ENCODE measurements at places on chromosomes 1 and 21.

GRCh38 chr21:46156678-46157077, 1.3 kb upstream of the FTCD start:
- DNase-seq, result no peak

DNA sequence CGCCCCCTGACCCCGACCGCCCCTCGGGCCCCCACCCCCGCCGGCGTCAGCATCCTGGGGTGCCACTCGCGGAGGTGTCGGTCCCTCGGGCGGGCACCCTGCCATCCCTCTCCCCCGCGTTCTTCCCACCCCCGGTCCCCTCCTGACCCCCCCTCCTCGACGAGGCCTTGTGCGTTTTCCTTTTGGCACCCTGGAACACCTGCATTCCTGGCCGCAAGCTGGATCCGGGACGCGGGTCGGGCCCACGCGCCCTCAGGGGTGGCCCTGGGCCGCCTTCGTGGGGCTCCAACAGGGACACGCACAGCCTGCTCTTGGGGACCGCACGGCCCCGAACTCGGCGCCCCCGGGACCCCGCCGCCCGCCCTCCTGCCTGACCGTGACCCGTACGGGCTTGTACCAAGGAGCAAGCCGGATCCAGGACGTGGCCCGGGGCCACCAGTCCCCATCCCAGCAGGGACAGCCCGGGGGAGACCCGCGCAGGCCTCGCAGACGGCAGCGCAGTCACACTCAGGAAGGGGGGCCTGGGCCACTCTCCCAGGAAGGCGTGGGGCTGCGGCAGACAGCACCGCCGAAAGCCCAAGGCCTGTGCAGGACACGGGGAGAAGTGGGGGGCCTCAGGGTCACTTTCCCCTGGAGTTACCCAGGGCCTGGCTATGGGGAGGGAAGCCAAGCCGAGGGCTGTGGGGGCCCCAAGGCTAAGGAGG, 579 bp upstream of the SLC19A1 start:
- no peak for DNase-seq

DNA sequence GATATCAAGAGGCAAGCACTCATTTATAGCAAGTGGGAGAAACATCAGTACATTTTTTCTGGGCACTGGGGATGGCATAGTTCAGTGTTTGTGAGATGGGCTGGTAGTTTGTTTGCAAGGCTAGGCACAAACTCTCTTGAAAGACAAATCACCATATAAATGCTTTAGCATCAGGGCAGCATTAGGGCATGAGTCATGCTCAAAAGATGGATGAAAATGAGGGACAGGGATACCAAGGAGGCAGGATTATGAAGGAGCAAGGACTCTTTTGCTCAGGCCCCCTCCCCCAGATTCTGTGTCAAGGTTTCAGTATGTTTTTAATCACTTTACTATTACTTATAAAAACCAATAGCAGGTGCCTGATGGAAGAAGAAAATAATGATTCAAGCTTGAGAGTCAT, 43.9 kb upstream of the CAMK1G start:
- DNase-seq, result no peak

- DNase-seq, result peak; percentile 23
Observed at GRCh38 chr1:112905395-112906149, 50.4 kb downstream of the SLC16A1 start.

GRCh38 chr1:178310685-178311105, 186.1 kb downstream of the CLEC20A start:
- DNase-seq, result no peak

GRCh38 chr1:241331328-241332036, 25.5 kb downstream of the RGS7 start:
- no peak for DNase-seq

GRCh38 chr21:44046734-44047133, 34.6 kb downstream of the TRAPPC10 start:
- DNase-seq, result no peak

GRCh38 chr1:5272325-5272724, 617.9 kb downstream of the AJAP1 start:
- no peak for DNase-seq

- no peak for DNase-seq
Observed at GRCh38 chr1:66747501-66747900, 4.8 kb upstream of the DYNLT5 start.

DNA sequence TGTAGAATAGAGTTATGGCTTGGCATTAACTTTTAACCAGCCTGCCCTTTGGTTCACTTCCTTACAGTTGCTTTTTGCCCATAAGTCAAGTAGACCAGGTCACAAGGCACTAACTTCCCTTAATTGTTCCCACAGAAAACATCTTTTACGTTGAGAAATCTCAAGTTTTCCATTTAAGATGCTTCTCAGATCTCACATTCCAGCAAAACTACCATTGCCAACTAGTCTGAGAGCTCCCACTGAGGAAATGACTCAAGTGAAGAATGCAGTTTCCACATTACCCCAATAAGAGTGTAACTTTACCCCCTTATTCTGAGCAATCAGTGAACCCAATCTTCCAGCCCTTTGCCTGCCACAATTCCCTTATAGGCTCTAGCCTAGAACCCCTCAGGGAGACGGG, 502.2 kb upstream of the OLFM3 start:
- DNase-seq, result no peak

DNA sequence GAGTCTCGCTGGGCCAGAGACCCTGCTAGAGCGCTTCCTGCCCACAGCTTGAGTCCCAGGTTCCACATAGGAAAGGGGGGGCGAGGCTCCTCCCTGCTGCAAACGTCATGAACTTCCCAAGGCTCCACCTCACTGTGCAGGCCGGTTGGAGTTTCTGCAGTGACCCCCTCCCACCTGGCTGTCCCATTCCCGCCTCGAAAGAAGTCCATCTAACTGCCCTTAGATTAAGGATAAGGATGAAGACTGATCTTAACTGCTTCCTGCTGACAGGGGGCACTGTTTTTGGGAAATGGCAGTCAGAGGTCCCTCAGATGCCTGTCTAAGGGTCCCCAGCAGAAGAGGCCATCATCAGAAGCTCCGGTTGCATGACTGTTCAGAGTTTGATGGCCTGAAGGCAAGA, 62.7 kb downstream of the STUM start:
- no peak for DNase-seq

- DNase-seq, result no peak
Observed at GRCh38 chr1:190474650-190475211, 2.9 kb downstream of the BRINP3 start.

GRCh38 chr1:109357616-109358015, 40.1 kb downstream of the SORT1 start:
- DNase-seq, result no peak

GRCh38 chr1:155209312-155209721, 822 bp downstream of the MTX1 start:
- DNase-seq, result no peak

DNA sequence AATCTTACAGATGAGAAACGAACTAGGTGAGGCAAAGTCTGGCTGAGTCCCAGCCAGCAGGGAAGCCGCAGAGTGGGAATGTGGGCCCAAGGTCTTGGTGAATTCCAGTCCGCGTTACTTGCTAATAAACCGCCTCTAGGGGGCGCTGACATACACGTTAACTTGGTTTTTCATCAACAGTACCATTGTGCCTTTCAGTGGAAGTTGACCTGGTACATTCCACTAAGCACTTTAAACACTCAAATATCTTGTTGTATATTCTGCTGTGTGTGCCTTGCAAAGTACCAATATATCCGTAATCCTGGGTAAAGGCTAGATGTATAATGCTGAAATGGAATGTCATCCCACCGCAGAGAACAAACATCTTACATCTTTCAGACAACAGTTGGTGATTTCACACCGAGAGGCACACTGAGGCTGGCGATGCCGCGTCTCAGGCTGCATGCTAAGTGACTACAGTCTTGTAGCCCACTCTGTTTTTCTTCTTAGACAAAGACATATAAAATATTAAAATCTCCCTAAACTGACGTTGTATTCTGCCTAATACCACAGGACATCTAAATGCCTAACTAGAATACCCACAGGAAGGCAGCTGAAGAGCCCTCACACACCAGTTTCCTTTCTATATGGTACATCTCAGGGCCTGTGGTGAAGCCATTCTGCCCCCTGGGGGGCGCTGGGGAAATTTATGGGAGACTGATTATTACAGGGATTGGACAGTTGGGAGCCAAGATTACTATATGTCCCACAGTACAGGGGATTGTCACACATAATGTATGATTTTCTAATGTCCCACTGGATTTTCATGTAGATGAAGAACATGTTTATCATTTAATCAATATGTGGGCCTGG, 49.2 kb upstream of the C1orf198 start:
- DNase-seq, result no peak

- no peak for DNase-seq
Observed at GRCh38 chr1:119012383-119012782, 24.2 kb upstream of the TBX15 start.

GRCh38 chr21:42854246-42855010, 24.9 kb downstream of the WDR4 start:
- DNase-seq, result no peak

DNA sequence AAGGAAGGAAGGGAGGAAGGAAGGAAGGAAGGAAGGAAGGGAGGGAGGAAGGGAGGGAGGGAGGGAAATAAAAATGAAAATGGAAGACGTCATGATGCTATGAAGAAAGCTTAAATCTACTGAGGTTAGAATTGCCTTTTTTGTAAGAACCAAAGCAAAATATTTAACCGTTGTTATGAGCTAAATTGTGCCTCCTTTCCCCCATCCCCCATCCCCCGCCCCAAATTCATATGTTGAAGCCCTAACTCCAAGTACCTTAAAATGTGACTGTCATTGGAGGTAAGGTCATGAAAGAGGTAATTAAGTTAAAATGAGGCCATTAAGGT, 80.1 kb upstream of the CXADR start:
- no peak for DNase-seq

DNA sequence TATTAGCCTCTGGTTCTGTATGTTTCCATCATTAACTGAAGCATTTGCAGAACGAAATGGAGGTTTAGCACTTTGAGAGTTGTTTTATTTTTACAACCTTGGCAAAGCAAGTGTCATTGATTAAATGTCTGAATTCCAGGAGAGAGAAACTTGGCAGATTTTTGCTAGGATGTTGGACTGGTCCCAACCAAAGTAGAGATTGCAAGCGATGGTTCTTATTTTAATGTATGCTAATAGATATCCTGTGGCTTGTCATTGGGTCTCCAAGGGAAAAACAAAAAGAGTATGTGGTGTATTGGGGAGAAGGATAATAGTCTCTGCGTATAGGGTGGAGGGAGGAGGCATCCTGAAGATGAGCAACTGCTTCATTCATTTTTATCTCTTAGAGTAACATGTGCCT, 457.2 kb upstream of the RUNX1 start:
- no peak for DNase-seq

GRCh38 chr1:218829097-218829496, 344.6 kb upstream of the LYPLAL1 start:
- no peak for DNase-seq

DNA sequence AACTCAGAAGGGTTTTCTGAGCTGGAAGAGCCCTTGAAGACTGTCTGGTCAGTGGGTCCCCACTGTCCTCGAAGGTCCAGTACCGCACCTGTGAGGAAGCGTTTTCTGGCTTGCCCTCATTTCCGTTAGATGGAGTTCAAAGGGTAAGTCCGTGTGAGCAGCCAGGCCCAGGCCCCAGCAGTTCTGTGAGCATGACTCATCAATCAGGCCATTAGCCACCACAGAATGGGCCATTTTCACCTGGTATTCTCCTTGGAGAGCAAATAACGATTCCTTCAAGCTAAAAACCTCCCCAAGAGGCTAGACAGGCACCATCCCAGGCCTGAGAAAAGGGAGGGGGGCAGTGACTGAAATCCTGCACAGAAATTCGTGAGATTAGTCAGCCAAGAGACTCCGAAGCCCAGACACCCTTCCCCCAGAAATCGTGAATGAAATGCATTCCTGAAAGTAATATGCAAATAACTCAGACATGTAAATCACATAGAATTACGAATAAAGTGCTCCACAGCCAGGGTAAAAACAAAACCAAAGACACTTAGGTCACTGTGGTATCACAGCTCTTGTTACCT, 66.0 kb downstream of the BCAR3 start:
- no peak for DNase-seq

GRCh38 chr1:156886583-156887281, 6.8 kb upstream of the PEAR1 start:
- no peak for DNase-seq

GRCh38 chr1:91404151-91405012, at the start of gene HFM1:
Gene HFM1, minus strand, starts transcription at chr1:91404837. Its CDS starts 3,755 bp downstream, at chr1:91401082.
- peak; percentile 31 for DNase-seq

GRCh38 chr1:235714205-235714897, 64.8 kb upstream of the GNG4 start:
- no peak for DNase-seq

DNA sequence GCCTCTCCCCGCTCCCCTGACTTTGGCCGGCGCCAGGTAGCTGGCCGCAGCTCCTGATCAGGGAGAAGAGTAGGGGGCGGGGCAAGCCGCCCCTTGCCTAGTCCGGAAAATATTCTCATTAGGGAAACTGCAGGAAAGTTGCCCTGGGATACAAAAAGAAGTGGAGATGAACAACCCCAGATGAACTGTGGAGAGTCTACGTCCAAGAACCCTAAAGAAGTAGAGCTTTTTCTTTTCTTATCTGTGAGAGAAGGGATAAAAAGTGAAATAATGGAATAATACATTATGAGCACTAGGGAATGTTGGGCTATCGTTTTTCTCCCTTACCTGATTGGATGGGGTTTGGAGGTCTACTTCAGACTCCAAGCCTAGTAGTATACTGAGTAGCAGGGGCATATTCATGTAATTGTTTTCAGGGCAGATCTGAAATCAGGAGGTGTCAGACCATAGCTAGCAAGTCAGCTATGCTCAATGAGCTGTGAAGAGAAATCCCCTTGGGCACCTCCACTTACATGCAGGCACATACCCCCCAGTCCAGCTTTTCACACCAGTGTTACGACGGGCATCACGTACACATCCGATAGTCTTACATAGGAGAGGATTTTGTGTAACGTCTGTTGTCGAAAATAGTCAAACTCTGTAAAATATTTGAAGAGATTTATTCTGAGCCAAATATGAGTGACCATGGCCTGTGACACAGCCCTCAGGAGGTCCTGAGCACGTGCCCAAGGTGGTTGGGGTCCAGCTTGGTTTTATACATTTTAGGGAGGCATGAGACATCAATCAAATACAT, 1.7 kb upstream of the DUSP10 start:
- DNase-seq, result no peak

GRCh38 chr1:46617108-46617800, 643 bp upstream of the MOB3C start:
- no peak for DNase-seq

GRCh38 chr1:25519624-25520023, 23.8 kb upstream of the LDLRAP1 start:
- no peak for DNase-seq

- DNase-seq, result no peak
Observed at GRCh38 chr1:17662786-17663185, 92.3 kb upstream of the ACTL8 start.

GRCh38 chr1:184664661-184665060, 90.0 kb downstream of the EDEM3 start:
- no peak for DNase-seq

GRCh38 chr1:99534638-99534930, 111.3 kb upstream of the PALMD start:
- no peak for DNase-seq

- DNase-seq, result no peak
Observed at GRCh38 chr21:43693981-43694380, 24.9 kb upstream of the PDXK start.

GRCh38 chr1:30759718-30760281, 2.2 kb upstream of the LAPTM5 start:
- no peak for DNase-seq

GRCh38 chr1:193077991-193078390, 18.6 kb downstream of the RO60 start:
- no peak for DNase-seq
